Stimulated activated CD8-positive, alpha-beta memory T cell treated with anti-CD3 and anti-CD28 coated beads, Interleukin-2, amount 100 ng/mL, for 1 hour (primary cell): ENCODE measurements at places on chromosomes 6 and 20.

GRCh38 chr20:34538671-34539123, 19.8 kb upstream of the MAP1LC3A start:
- no peak for DNase-seq

GRCh38 chr20:63117151-63117550, 98.8 kb downstream of the YTHDF1 start:
- DNase-seq = no peak

DNA sequence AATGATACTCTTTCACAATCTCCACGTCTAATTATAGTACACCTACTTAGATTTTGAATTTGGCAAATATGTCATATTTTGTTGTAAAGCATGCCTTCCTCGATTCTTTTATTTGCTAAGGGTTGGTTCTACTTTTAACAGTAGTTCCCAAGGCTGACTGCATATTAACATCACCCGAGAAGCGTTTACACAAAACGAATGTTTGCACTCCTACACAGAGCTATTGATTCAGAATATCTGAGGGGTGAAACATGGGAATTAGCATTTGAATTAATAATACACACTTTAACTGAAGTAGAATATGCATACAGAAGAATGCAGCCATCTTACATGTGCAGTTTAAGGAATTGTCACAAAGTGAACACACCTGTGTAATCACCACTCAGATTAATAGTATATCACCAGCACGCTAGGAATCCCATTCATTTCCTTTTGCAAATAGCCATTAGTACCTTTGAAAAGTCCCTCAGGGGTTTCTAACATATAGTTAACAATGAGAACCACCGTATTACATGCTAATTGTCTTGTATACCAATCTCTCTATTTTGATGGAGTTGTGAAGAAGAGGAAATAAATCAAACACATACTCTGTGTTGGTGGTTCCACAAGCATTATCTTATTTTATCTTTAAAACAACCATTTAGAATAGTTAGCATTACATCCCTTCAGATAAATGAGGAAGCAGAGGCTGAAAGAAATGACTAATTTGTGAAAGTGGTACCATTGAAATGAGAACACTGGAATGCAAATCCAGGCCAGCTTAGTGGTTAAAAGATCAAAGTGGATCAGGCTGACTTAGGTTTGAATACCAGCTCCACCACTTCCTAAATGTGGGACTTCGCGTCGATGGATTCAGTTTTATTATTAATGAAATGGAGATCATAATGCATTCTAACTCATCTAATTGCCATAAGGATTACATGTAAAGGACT, 317.6 kb downstream of the HDGFL1 start:
- no peak for DNase-seq

- DNase-seq = no peak
These were observed 2.5 kb downstream of the MYMX start for GRCh38 chr6:44219053-44219814.

- no peak for DNase-seq
These were observed 150.5 kb upstream of the PTPN1 start for GRCh38 chr20:50359607-50360217.
